ENCODE measurements at places on chromosomes 13 and 19.

DNA sequence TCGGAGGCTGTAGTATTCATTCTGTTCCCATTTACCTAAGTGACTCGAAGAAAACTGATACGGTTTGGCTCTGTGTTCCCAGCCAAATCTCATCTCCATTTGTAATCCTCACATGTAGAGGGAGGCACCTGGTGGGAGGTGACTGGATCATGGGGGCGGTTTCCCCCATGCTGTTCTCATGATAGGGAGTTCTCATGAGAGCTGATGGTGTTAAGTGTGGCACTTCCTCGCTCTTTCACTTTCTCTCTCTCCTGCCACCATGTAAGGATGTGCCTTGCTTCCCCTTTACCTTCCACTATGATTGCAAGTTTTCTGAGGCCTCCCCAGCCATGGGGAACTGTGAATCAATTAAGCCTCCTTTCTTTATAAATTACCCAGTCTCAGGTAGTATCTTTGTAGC lies 23.5 kb downstream of the SLAIN1 start:
- DNase-seq, result no peak

DNA sequence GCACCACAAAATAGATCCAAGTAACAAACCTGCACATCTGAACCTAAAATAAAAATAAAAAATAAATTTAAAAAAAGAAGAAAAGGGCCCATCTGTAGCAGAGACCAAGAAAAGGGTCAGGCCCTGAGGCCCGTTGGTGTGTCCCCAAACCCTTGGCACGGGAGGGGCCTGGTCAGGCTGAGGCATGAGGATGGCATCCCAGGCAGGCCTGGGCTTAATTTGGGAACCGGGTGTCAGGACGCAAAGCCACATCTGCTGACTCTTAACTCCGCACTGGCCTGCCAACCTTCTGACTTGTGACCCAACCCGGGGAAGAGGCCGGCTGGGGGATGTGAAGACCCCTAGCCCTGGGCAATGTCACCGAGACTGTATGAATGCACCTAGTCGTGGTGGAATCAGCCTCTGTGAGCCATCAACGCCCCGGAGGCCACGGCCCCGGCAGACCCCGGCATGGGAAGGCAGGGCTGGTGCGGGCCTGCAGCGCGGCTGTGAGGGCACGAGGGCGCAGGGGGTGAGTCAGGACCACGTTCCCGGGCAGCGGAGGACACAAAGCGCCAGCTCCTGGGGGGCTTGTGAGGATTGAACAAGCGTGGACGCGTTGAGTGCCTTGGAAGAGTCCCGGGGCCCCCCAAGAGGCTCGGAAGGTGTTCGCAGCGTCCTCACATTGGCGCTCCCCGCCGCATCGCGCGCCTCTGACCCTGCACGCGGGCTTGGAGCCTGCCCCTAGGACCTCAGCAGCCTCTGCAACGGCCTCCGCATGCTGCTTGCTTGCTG lies 38.2 kb downstream of the ATP12A start:
- DNase-seq, result no peak

DNA sequence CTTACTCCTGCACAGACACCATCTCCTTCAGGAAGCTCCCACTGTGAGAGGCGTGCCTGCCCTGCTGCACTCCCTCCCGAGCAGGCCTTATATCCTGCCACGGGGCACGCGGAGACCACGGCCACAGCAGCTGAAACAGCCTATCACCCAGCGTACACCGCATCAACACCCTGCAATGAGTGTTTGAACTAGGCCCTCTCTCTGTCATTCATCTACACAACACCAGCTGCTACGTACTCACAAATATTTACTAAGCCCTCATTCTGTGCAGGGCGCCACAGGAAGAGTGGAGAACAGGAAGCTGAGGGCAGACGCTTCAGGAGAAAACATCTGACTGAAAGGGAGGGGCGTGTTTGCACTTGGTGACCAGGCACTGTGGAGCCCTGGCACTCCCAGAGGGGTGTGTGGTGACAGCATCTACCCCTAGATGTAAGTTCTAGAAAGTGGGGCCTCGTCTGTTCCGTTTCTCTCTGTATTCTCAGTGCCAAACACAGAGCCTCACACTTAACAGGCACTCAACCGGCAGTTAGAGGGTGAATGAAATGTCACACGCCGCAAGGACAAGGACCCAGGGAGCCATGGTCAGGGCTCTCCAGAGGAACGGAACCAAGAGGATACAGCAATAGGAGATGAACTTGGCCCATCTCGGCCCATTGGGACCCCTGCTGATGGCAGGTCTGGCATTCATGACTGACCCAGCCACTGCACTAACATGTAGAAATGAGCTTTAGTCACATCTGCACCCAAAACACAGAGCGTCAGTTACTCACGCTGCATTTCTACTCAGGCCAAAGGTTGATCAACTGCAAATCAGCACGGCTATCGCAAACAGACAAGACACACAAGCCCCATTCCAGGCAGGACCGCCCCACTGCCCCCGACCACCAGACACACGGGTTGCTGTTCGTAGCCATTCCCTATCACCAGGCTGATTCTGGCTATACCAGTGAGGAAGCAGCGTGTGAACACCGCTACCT lies 15.7 kb downstream of the RANBP3 start:
- no peak for DNase-seq

GRCh38 chr13:41054212-41054877 lies 7.0 kb upstream of the WBP4 start:
- no peak for DNase-seq

DNA sequence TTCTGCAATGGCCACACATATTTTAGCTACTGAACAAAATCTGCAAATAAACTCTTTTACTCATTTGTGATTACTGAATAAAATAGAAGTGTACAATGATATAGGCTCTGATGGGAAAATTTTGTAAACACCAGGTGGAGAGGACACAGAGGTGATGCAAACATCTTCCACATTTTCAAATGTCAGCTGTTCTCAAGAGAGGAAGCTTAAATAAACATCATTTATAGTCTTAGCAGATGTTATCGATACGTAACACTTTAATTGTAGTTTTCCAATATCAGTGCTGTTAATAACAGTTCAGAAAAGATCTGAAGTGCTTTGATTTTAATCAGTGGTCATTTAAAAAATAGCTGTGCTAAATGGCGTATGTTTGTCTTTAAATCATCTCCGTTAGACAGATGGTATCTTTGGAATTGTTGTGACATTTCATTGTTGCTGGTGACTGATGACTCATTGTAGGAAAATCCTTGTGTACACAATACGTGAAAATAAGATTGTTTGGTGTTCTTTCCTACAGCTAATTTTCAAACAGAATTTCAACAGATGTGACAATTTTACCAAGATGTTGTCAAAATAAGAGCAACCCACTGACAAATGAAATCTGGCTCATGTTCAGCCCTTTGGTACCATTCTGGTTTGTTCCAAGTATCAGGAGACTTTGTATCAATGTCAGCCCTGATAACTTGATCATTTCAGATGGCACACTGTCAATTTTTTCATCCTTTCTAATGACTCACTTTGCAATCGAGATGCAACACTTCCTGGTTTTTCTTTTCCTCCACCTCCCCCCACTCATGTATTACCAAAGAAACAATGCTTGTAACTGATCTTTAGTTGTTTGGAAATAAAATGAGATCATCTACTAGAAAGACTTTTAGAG lies 516.0 kb downstream of the DCT start:
- DNase-seq, result no peak

DNA sequence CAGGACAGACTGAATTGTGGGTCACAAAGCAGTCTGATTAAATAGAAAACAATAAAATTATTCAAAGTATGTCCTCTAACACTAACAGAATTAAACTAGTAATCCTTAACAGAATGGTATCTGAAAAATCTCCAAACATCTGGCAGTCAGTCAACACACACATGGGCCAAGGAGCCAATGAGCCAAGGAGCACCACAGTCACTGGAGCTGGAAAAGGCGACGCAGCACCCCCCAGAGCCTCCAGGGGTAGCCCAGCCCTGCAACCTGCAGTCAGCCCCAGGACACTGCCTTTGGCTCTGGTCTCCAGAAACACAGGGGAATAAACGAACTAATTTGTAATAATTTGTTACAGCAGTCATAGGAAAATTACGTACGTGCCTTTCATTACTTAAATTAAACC lies 12.3 kb downstream of the TUBGCP3 start:
- no peak for DNase-seq

Measured in NT2/D1 (cell line).